Bone marrow (tissue), 2 donors: ENCODE measurements at places on chromosomes 3 and 15.

DNA sequence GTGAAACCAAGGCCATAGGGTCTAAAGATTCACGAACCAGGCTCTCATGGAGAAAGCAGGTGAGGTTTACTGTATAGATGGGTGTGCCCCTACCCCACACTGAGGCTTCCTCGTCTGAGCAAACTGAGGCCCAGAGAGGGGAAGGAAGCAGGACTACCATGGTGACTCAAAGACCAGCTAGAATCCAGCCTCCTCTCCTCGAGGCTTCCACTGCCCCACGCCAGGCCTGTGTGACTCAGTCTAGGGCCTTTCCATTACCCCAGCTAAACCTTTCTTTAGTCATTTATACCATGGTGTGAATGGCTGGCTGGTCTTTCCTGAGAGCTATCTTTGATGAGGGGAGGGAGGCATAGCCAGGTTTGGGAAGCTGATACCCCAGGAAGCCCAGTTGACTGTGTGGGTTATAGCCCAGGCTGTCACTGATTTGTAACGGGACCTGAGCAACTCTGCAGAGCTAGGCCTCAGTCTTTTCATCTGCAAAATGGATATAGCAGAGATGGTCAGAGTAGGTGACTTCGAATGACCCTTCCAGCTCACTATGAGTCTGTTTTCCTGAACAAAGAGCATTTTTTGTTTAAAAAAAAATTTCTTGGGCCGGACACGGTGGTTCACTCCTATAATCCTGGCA, 3.0 kb upstream of the RHO start:
- DNase-seq: peak; percentile 38

DNA sequence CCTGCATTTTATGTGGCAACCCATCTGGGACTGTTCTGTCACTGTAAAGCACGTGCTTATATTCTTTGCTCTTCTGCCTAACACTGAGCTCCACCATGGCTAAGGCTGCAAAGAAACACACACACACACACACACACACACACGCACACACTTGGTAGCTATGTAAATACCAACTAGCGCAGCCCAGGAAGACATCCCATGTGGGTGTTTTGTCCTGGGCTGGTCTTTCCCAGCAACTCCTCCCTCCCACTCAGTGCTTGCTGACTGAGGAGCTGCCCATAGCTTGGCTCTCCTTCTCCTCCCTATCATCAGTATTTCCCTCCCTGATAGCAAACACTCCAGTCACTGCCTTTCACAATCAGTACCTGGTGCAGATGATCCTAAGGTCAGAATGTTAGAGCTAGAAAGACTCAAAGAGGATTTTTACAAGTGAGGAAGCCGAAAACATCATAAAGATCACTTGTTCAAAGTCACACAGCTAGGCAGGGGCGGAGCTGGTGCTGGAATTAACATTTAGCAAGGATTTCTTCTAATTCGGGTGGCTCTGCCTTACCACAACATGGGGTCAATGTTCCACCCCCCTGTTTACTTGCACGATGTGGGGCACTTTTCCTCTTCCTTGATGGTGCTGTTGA, 377.1 kb upstream of the TBL1XR1 start:
- DNase-seq: no peak

DNA sequence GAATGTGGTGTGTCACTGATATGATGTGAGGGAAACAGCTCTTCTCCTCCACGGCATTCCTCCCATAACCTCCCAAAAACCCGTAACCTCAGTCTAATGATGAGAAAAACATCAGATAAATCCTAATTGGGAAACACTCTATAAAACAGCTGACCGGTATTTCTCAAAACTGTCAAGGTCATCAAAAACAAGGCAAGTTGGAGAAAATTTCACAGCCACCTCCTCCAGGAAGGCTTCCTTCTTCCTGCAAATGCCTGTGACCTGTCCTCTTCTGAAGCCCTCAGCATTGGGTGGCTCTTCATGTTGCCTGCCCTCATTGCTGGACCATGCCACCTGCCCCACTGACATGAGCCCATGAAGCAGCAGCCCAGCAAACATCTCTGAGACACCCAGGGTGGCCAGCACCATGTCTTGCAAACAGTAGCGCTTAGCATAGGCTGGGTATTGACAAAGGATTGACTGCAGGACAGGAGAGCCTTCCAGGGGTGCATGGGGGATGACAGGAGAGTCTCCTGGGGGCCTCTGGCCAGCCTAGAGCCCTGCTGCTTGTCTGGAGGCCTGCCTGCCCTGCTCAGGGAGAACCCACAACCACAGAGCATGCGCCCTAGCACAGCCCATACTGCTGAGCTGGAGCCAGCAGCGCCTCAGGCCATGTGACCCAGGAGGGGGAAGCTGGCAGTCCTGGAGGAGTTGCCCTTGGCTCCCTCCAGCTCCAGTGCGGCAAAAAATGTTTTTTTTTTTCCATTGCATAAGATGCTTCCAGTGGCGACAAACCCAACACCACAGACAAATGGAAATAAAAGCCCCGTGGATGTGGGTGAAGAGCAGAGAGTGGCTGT, 49.7 kb downstream of the XXYLT1 start:
- DNase-seq: no peak

- no peak for DNase-seq
These were observed 4.3 kb downstream of the RNU6-1 start for GRCh38 chr15:67835297-67836133.

DNA sequence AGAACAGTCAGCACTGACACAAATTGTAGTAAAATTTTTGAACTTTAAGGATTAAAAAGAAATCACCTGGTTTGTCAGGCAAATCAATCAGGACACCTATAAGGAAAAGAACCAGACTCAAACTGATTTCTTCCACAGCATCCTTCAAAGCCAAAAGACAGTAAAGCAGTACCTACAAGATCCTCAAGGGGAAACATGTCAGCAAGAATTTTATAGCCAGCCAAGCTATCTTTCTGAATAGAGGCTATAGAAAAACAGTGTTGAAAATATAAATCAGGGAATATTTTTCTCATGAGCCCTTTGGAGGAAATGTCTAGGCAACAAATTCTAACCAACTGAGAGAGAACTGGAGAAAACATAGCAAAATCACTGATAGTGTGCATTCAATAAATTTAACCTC, 301.4 kb upstream of the UBE2E2 start:
- DNase-seq: no peak

DNA sequence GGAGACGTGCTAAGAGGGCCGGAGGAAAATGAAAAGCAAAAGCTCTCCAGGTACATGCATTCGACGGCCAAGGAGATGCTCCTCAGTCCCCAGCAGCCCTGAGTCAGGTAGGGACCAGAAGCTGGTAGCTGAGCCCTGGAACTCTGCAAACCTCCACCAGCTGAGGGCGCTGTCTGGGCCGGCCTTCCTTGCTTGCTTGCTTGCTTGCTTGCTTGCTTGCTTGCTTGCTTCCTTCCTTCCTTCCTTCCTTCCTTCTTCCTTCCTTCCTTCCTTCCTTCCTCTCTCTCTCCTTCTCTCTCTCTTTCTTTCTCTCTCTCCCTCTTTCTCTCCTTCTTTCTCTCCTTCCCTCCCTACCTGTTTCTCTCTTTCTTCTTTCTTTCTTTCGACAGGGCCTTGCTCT, 94.6 kb upstream of the RASGRF1 start:
- DNase-seq: no peak

GRCh38 chr3:117170094-117170493, 460.5 kb downstream of the TUSC7 start:
- no peak for DNase-seq

DNA sequence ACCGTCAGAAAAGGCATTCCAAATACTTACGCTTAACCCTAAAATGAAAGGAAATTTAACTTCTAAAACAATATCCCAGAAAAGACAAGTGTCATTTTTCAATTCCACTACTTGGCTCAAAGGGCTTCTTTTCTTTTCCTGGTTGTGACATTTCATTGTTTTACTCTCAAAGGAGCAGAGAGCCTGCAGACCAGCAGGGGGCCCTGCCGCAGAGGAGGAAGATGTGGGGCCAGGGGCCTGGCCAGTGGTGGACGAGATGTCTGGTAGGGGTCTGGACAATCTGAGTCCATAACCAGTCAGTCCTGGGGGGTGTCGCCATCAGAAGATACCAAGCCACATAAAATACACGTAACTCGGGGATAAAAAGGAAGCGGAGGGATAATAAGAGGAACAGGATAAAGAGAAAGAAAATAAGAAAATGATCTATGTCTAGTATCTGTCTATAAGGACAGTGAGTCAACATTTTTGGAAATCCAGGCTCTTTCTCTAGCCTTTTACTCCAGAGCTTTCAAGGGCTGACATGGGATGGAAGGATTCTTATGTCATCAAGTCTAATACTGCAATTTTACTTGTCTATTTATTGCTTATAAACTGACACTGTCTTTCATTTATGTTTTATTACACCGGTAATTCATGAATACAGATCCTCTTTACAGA, 54.2 kb upstream of the ARHGEF3 start:
- no peak for DNase-seq

DNA sequence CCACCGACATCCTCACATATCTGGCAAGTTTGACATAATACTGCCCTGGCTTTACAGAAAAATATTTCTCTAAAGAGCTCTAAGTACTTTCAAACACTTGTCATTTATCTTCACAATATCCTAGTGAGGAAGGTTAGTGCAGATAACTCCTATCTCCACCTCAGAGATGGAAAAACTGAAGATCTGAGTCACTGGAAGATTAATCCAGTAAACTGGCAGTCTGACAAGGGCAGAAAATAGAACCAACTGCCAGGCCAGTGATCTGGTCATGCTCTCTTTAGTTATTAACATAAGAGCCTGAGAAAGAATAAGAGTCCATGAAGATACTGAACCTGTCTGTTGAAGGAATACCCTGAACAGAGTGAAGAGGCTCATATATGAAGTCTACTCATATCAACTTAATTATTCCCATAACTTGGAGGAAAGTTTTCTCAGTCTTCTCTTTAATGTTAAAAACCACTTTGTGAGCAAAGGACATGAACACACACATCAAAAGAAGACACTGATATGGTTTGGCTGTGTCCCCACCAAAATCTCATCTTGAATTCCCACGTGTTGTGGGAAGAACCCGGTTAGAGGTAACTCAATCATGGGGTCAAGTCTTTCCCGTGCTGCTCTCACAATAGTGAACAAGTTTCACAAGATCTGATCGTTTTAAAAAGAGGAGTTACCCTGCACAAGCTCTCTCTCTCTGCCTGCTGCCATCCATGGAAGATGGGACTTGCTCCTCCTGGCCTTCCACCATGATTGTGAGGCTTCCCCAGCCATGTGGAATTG, 61.4 kb downstream of the GOLIM4 start:
- DNase-seq: no peak

GRCh38 chr3:18211116-18211515, 214.0 kb downstream of the SATB1 start:
- DNase-seq: no peak

GRCh38 chr3:187122261-187122660, 17.0 kb downstream of the RPL39L start:
- DNase-seq: no peak

DNA sequence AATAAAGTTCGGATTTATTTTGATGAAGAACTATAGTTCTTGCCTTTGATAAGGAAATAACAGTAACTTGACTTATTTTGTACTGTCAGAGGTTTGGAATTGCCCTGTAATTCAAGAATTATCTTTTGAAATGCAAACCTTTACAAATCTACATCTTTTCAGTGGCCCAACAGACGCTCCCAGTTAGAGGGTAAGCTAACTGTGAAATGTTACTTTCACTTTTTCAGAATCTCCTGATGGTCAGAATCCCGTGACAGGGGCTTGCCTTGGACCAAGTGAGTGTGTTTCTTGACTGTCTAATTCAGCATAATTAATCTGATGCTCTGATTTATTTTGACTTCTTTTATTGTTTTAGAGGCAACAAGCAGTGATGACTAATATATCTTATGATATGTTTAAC, 262.5 kb downstream of the PLOD2 start:
- no peak for DNase-seq

DNA sequence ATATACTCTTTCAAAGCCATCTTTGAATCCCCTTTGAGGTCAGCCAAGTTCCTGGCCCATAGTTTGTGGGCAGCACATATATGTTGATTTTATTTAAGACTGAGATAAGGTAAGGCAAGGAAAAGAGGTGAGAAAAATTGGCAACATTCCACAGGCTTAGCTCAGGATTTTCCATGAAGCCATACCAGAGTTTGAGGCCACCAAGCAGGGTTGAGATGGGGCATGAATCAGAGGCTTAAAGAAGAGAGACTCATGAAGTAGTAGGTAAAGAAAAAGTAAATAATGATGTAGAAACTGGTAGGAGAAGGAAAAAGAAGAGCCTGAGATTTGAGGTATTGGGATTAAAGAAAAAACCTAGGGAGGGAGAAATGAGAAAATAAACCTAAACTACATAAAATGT, 89.2 kb downstream of the MYO5A start:
- no peak for DNase-seq

GRCh38 chr15:83372434-83372891, 74.7 kb upstream of the SH3GL3 start:
- DNase-seq: no peak

GRCh38 chr3:102532901-102533300, 98.1 kb downstream of the ZPLD1 start:
- peak; percentile 25 for DNase-seq

DNA sequence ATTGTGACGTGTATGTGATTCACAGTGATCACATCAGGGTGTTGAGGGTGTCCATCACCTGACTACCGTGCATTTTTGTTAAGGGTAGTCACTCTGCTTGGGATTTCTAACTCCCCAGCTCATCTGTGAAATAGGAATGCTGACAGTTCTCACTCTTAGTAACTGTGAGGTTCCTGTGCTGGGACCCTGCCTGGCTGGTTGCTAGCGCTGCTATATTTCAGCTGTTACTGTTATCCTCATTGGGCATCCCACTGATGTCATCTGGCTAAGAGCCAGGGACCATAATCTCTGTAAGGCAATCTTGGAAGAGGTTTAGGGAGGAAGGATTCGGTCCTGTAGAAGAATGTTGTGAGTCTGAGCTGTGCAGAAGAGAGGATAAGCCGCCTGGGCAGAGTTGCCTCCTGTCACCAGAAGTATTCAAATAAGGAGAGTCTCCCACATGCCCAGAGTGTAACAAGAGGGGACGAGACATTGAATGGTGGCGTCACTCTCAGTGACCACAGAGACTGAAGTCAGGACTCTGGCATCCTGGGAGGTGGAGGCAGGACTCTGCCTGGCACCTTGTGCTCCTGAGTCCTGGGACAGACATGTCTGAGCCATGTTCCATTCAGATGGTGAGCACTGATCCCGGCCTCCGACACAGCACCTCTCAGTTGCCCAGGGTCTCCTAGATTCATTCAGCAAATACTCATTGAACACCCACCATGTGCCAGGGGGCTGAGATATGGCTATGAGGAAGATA, 52.2 kb downstream of the FBLN2 start:
- no peak for DNase-seq

- peak; percentile 60 for DNase-seq
These were observed 10.6 kb downstream of the MAPKAPK3 start for GRCh38 chr3:50627407-50628051.

GRCh38 chr3:105907777-105908176, 39.0 kb upstream of the CBLB start:
- DNase-seq: peak; percentile 79

DNA sequence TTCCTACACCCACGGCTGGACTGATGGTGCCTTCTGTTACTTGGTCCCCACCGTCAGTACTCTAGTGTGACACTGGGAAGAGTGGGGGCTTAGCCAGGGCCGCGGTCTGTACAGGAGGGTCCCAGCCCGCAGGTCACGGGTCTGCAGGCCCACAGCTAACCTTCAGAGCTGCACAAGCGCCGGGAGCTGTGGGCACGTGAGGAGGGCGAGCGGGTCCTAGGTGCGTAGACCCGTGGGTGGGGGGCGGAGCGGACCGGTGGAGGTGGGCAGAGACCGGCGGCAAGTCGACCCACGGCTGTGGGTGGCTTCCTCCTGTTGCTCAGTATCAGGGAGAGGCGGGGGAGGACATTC, 1.2 kb downstream of the TNFAIP8L3 start:
- no peak for DNase-seq

- DNase-seq: no peak
These were observed 74.8 kb downstream of the STXBP5L start for GRCh38 chr3:120982608-120983320.

- no peak for DNase-seq
These were observed 1121.5 kb downstream of the NAALADL2 start for GRCh38 chr3:175980486-175981090.
